ENCODE measurements at places on chromosomes 7 and 10.

DNA sequence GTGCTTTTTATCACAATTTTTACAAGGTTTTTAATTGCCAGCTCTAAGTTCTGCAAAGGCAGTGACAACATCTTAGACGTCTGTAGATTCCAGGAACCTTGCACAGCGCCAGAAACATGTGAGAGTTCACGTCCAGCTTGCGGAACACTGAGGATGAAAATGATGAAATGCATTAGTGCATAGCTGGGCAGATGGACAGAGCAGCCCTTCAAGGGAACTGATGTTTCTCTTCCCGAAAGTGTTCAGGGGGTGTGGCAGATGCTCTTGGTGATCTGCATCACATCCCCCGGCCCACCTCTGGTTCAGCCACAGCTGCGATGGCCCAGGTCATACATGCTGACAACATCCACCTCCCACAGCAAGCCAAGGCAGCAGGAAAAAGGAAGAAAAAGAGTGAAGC is 40.9 kb downstream of the ITIH5 start:
- no peak for DNase-seq

DNA sequence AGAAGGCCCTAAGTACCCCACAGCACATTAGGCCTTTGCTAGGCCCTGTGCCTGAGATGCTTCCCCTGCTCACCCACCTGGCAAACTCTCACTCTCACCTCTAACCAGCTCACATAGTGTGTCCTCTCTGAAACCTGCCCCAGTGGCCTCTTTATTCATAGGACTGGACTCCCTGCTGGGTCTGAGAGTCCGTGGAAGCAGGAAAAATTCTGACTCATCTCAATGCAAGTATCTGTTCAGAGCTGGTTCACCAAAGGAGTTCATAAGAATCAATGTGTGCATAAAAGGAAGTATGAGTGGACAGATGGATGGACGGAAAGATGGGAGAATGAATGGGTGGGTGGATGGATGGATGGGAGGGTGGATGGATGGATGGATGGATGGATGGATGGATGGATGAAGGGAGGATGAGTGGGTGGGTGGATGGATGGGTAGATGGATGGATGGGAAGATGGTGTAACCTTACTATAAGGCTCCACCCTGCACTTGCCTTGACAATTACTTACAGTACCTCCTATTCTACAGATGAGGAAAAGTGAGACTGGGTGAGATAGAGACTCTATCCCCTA is 111.2 kb upstream of the ZMIZ1 start:
- no peak for DNase-seq

GRCh38 chr7:158403013-158403821 is 184.4 kb downstream of the PTPRN2 start:
- DNase-seq, result no peak

GRCh38 chr10:79078367-79079053 is 9.7 kb downstream of the ZMIZ1 start:
- DNase-seq, result no peak

GRCh38 chr10:17233286-17233991 is 5.4 kb downstream of the VIM start:
- no peak for DNase-seq

Measured in GM12864 (cell line).